ENCODE measurements at places on chromosomes 4 and X. TPM values are rescaled to one million over a fixed set of nuclear protein-coding genes. Genes with fewer than 3 reads are reported as not detected.

GRCh38 chrX:133971586-133971985 lies 13.8 kb downstream of the GPC3 start:
- DNase-seq = no peak

PITX2 gene
- 32.7 TPM for total RNA-seq

DNA sequence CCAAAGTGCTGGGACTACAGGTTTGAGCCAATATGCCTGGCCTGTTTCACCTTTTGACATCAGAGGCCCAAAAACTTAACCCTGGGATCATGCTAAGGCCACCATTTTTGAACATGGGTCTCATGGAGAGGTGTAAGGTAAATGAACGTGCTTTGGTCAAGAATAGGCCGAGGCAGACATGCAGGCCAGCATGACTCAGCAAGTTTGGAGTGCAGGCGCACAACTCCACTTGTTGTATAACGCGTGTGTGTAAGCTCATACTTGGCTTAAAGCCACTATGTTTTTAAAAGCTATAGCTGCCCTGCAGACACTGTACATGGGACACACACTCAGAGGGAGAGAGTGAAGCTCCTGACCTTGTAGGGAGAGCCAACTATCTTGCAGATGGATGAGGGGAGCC lies 43.8 kb upstream of the HPSE start:
- no peak for DNase-seq

HPGDS gene
- not detected for total RNA-seq

- DNase-seq = no peak
Observed at GRCh38 chr4:138192113-138192512, 50.0 kb downstream of the SLC7A11 start.

MAGED4 gene
- 78.4 TPM for total RNA-seq

GRID2 gene
- 40.4 TPM for total RNA-seq

DNA sequence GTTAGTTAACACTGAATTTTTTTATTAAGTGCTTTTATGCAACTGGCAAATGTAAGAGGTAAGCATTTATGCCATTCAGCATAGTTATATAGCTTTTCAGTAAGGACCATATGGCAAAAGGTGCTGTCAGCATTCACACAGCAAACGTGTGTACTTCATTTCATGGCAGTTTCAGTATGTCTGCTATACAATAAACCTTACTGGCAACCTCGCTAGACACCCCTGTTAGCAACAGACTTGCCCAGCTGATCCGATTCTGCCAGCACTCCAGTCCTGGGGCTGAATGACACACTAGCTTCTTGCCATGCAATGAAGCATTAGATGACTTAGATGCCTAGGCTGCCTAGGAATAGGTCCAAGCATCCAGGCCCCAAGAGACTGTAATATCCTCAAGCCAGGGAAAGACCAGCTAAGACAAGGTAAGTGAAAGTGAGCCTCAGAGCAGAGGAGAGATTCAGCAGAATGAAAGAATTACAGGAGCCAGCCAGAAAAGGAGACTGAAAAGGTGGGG lies 47.3 kb upstream of the DOCK11 start:
- DNase-seq = no peak

TRPC5OS gene
- not detected for total RNA-seq

DNA sequence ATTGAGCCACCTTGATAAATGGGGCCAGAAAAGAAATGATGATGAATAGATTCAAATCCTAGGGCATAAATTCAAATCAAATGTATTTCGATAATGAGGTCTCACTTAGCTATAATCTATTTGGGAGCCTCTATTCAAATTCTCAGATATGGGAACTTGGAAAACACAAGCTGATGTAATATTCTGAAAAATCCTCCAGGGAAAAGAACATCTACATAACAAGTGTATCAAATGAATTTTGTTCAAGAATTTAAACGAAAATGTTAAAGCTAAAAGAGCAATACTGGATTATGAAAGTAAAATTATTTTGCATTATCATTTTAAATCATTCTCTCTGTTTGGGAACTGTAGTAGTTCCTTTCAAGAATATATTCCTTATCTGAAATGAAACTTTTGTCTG lies 38.9 kb upstream of the RAP1GDS1 start:
- DNase-seq = no peak

SOWAHB gene
- 2.9 TPM for total RNA-seq

DNA sequence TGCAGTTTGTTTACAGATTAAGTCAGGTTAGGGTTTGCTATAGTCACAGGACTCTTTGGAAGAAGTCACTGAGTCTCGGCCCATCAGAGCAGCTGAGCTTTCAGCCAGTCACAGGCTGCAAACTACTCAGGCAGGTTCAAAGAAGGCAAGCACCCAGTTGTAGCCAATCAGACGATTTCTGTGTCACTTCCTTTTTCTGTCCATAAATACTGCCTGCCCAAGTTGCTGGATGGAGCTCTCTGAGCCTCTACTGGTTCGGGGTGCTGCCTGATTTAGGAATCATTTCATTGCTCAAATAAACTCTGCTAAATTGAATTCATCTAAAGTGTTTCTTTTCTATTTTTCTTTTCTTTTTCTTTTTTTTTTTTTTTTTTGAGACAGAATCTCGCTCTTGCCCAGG lies 7.3 kb upstream of the SH3BP2 start:
- DNase-seq = peak; percentile 45
